ENCODE measurements at places on chromosomes 7 and 10. TPM values are rescaled to one million over a fixed set of nuclear protein-coding genes. Genes with fewer than 3 reads are reported as not detected.

GRCh38 chr10:557792-558328 lies 131.6 kb downstream of the DIP2C start:
- no peak for DNase-seq

DNA sequence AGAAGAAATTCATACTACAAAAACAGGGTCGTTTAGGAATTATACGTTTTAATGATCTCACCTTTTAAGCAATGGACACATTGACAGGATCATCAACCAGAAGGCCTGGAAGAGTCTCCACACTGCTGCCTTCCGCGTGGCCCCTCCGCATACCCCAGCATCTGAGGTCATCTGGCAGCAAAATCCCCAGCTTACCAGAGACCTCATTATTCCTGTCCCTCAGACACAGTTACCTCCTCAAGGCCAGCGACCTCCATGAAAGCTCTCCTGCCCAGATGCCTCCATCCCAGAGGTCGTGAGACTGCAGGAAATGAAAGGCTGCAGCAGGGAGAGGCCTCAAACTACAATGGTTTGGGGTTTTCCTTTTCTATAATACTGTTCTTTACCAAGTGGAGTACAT lies 14.8 kb upstream of the GSAP start:
- DNase-seq = no peak

DNA sequence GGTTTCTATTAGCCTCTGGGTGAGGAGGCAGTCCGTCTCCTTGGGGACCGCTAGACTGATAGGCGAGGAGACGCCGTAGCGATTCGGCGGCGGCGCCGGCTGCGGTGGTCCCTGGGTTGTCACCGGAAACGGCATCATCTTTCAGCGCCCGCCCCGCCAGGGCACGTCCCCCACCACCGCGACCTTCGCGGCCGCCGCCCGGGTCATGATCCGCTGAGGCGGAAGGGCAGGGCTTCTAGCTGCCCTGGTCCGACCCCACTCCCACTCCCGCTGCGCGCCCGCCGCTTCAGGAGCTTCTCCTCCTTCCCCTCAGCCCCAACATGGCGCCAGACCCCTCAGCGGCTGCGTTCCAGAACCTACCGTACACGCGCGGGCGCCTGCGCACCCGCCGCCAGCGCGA lies at the start of gene PAPOLB:
PAPOLB (minus strand) TSS at position 358 of the 400 bp plus-strand sequence; CDS start at position 138, 220 bp downstream.
- peak; percentile 63 for DNase-seq

GRCh38 chr10:77742172-77742571 lies 104.6 kb upstream of the KCNMA1 start:
- no peak for DNase-seq

DNA sequence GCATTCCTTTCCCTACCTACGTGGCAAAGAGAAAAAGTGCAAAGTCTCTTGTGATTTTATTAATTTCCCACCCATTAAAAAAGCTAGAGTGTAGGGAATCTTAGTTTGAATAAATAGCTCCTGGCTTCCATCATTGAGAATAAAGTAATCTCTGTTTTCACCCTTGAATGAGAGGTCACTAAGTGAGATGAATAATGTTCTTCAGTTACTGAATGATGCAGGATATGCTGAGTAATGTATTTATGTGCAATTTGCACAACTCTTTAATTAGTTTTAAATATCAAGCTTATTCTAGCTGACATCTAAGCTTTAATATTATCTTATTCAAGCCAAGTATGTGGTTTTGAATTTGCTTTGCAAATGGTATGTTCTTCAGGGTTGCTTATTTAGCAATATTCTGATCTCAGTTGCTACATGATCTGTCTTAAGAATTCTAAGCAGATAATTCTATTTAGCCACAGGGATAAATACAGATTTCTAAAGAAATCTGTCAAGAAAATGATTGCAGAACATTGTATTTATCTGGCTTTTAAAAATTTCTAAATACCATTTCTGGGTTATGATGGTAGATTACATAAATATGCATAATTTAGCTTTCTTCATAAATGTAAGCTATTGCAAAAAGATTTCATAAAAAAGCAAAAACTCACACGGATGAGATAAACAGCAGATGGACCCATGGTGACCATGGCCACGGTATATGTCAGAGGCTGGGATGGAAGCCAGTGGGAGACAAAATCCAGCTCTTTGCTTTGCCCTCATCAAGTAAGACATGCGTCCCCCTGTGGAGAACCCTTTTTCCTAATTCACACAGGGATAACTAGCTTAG lies 141.0 kb downstream of the MACC1 start:
- no peak for DNase-seq

- DNase-seq = no peak
Measured at GRCh38 chr7:47741984-47742383, 160.1 kb upstream of the TNS3 start.

GRCh38 chr7:25982684-25983083 lies 169.3 kb upstream of the NFE2L3 start:
- DNase-seq = no peak

- DNase-seq = no peak
Measured at GRCh38 chr7:11726794-11727155, 105.2 kb downstream of the THSD7A start.

Gene IFIT1B
- total RNA-seq = not detected
